ENCODE measurements at places on chromosomes 12 and 14.

DNA sequence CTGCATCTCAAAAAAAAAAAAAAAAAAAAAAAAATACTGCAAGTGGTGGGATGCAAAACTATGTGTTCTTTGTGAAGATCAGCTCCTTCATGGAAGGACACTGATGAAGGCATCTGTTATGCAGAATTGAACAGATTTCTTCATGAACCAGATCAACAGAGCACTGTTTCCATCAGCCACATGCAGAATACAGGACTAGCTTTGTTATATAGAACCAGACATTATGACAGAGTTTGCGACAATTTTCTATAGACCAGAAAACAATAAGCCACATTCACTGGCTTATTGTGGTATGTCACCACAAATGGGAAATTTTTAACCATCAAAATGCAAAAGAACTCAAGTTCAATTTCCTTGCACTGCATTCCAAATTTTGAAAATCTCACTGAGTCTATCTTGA lies 34.7 kb downstream of the CIT start:
- no peak for DNase-seq

- DNase-seq, result no peak
Observed at GRCh38 chr14:22780105-22780679, 13.7 kb downstream of the OXA1L start.

DNA sequence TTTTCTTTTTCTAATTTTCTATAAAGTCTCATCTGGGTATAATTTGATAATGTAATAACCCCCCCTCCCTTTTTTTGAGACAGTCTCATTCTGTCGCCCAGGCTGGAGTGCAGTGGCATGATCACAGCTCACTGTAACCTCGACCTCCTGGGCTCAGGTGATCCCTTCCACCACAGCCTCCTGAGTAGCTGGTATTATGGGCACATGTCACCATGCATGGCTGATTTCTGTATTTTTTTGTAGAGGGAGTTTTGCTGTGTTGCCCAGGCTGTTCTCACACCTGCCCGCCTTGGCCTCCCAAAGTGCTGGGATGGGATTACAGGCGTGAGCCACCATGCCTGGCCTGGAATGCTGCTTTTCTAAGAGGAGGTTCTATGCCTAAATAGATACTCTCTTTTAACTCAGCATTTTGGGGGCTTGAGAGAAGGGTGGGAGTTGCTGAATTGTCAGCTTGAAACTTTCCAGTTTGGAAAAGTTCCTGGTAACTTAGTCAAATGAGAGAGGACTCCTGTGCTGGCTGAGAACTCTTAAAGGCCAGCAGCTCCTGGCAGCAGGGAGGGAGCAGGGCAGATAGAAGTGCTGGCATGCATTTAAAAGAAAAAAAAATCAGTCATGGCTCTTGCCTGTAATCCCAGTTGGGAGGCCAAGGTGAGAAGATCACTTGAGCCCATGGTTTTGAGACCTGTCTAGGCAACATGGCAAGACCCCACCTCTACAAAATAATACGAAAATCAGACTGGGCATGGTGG lies 13.0 kb downstream of the NUDT4 start:
- DNase-seq, result peak; percentile 27

DNA sequence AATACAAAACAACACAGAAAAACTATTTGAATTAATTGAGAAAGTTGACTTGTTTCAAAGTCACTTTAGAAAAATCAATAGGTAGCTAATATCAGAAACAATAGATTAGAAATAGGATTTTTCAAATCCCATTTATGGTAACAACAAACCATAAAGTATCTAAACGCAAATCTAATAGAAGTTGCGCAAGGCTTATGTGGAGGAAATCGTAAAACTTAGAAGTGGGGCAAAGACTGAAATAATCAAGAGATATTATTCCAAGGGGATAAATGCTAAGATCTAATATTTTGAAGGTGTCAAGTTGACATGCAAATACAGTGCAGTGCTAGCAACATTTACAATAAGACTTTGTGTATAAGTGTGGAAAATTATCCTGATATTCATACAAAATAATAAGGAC lies 87.2 kb downstream of the TRHDE start:
- DNase-seq, result no peak

All from NCI-H2171 treated with DMSO at 0.1 percent for 48 hours (cell line).